Caudate nucleus (tissue), 63 donors: ENCODE measurements at places on chromosomes 1 and 21.

GRCh38 chr1:232462213-232462612, 167.7 kb downstream of the SIPA1L2 start:
- no peak for DNase-seq

DNA sequence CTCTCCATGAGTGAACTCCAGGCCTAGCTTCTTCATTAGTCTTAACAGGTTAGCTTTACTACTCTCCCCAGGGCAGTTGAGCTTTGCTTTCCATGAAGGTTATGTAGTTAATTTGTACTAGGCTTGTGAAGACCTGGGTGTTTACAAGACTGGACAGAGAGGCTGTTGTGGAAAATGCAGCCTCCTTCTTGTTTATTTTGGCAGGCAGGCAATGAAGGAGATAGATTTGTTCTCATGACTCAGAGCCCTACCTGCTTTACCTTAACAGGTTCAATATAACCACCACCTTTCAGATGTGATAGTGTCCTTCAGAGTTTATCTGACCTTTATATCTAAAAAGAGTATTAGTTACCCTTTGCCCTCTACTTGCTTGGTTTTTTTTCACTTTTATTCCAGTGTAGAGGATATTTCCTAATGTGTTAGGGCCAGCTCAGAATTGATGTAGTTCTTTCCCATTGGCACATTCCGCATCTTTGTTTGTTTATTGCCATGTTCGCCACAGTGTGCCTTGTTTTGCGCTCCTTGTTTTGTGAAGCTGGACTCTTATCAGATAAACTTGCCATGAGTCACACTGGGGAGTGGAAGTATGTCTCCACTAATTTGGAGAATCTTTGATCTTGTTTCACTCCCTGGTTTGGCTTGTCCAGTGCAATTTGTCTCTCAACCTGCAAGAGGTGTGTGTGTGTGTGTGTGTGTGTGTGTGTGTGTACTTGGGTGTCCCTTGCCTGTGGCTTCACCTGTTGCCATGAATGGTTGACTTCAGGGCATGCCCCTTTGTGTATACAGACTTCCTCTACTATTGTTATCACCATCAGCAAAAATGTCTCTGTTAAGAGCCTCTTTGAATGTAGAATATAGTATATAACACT, 87.4 kb upstream of the MACF1 start:
- no peak for DNase-seq

- no peak for DNase-seq
Measured at GRCh38 chr1:169108223-169108622, 1.7 kb downstream of the ATP1B1 start.

DNA sequence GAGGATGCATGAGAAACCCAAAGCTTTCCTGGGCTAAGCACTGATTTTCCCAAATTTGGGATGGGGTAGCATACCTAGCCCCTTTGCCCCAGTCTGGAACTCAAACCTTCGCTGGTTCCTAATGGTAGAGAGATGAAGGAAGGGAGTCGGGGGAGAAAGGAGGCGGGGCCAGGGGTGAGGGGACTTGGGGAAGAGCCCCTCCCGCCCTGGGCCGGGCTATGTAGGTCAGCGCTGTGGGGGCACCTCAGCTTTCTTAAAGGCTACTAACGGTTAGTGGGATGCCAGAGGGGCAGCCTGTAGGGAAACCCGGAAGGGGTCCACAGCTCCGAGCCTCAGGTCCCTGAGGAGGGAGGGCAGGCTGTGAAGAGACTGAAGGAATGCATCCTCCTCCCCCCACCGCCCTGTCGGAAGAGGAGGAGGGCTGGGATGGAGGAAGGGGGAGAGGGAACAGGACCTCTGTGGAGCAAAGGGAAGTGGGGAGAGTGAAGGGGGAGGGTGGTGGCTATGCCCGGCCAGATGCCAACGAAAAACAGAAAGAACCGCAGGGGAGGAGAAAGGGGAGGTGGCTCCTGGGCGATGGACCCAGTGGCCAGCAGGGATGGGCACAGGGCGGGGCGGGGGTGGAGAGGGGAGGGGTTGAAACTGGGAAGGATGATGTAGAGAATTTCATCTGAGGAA, 1.3 kb downstream of the CADM3 start:
- no peak for DNase-seq

- no peak for DNase-seq
Measured at GRCh38 chr1:112386731-112387346, 9.2 kb upstream of the CTTNBP2NL start.

DNA sequence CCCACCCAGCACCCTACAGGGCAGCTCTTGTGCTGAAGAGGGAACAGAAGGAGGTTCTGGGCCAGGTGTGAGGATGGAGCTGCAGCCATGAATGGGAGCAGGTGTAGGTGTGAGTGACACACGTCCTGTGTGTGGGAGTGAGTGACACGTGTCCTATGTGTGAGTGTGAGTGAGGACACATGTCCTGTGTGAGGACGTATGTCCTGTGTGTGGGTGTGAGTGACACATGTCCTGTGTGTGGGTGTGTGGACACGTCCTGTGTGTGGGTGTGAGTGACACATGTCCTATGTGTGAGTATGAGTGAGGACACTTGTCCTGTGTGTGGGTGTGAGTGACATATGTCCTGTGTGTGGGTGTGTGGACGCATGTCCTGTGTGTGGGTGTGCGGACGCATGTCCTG, 26.4 kb downstream of the MEGF6 start:
- no peak for DNase-seq

GRCh38 chr21:37603129-37603528, 236.6 kb downstream of the DYRK1A start:
- DNase-seq, result no peak

GRCh38 chr1:44220755-44221154, 7.5 kb downstream of the DMAP1 start:
- DNase-seq, result no peak

- no peak for DNase-seq
Measured at GRCh38 chr21:15283789-15284188, 219.0 kb upstream of the NRIP1 start.

DNA sequence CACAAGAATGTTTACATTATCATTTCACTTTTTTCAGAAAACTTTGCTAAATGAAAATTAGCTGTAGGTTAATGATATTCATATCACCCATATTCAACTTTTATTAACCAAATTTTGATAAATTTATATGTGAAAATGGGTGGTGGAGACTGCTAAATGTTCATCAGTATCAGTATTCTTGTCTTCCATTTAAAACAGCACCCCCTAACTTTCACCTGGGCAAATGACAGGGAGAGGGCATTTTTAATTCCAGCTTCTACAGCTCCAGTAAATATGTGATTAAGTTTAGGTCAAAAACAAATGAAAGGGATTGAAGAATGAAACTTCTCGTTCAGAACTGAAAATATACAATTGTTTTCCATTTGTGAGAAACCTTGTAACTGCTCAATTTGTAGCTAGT, 722.2 kb downstream of the KCNT2 start:
- no peak for DNase-seq
